ENCODE measurements at places on chromosomes 3 and 15. TPM values are rescaled to one million over a fixed set of nuclear protein-coding genes. Genes with fewer than 3 reads are reported as not detected.

GRCh38 chr3:36540888-36541518 is 160.7 kb downstream of the STAC start:
- no peak for DNase-seq

- no peak for DNase-seq
These were observed 37.1 kb downstream of the TMEM158 start for GRCh38 chr3:45188719-45189659.

DNA sequence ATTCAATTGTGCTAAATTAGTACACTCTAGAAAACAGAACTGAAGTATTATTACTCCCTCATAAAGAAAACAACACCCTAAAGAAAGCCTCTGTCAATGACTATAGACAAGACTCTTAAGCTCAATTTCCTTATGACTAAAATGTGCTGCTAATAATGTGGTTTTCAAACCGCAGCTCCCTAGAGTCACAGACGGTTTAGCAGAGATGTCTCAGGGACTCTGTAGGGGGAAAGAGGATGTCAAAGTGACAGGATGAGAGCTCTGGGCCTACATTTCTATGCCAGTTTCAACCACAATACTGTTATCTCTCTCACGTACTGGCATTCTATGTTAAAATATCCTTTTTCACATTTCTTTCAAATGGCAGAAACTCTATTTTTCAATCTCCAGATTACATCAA is 37.6 kb upstream of the WDR49 start:
- DNase-seq = no peak

TPRG1 gene
- total RNA-seq = 33.3 TPM

DNA sequence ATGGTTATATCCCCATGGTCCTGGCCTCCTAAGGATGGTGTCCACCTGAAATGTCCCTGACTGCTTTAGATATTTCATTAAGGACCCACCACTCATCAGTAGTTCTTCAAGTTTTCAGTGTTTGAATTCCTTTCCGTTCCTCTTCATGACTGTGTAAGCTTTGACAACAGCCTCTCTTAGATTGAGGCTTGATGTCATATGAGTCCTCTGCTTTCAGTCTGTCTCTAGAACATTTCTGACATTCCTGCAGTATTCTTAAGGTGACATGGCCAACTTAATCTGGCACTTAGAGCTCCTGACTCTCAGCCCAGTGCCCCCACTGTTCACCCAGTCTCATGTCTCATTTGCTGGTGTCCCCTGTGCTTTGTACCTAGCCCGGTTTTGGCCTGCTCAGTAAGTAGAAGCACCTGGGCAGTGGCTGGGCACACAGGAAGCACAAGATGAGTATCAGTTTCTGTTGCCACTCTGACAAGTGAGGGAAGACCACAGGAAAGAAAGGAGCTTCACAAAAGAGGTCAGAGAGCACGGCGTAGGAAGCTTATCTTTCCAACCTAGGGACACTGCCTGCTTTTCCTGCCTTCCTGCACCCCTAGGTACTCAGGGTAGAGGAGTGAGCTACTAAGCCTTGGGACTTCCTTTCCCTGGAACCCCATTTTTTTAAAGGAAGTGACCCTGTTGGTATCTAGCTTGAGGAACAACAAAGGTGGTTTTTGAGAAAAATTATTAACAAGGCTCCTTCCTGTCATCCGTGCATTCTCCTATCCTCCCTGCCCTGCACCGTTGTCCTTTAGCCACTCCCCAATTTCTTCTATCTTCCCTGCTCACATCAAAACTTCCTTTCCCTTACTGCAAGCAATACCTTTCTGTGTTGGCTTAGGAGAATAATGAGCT is 103.1 kb downstream of the KLHL25 start:
- DNase-seq = no peak

DNA sequence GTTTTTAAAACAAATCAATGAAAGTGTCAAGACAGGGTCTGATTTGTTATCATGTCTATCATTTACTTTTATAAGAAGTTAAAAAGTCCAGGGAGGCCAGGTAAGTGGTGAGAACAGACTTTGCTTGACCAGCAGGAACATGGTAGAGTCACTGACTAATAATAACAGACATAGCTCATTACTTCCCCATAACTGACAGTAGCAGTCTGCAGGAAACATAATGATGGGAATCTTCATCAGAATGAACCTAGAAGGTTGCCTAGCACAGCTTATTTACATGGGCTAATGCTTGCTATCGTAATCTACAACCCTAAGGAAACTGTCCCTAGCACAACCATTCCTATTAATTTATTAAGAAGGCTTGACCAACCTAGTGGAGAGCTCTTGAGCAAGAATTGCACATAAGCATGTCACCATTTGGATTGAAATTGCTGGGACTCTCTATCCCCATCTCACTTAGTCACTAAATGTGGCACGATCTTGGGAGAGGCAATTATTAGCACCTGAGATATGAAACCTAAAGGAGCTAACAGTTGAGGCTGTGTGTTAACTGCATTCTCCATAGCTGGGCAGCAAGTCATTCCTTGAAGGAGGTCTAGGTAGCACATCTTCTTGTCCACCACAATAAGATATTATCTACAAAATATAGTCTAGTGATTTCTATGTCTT is 139.6 kb upstream of the ZBTB20 start:
- DNase-seq = no peak

- no peak for DNase-seq
These were observed 15.9 kb downstream of the ARHGAP31 start for GRCh38 chr3:119310071-119310470.

GRCh38 chr15:68986322-68986721 is 28.2 kb upstream of the NOX5 start:
- DNase-seq = no peak

ZDHHC23 gene
- 11.7 TPM for total RNA-seq

- DNase-seq = no peak
These were observed 478.9 kb downstream of the CNTN6 start for GRCh38 chr3:1571736-1572135.

- DNase-seq = peak; percentile 90
These were observed 10.1 kb downstream of the SLC51B start for GRCh38 chr15:65055201-65055870.

GRCh38 chr3:38254872-38255271 is 10.7 kb upstream of the SLC22A13 start:
- no peak for DNase-seq

WDR76 gene
- 0.86 TPM for total RNA-seq

- DNase-seq = no peak
These were observed 952.6 kb downstream of the AGBL1 start for GRCh38 chr15:87032295-87032694.

- no peak for DNase-seq
These were observed 62.2 kb downstream of the TIGIT start for GRCh38 chr3:114356066-114356465.

FAN1 gene
- total RNA-seq = 14.2 TPM

DNA sequence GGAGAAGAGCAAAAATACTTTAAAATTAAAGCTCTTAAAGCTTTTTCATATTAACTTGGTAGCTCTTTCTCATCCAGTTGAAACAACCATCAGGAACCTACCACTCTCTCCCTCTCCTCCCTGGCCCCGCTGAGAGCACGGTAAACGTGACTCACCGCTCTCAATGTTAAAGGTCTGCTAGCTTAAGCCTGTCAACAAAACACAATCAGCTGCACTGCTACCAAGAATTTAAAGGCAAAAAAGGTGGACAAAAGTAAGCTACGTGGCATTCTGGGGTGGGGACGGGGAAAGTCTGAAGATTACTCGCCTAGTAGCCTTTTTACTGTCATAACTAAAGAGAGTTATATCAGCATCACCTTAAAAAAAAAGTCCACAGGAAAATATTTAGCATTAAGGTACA is 8.4 kb upstream of the GP5 start:
- no peak for DNase-seq

All from left lobe of liver (tissue), 2 donors.